CD4-positive, alpha-beta T cell treated with Interleukin-17A for 1 hour (primary cell): ENCODE measurements at places on chromosomes 12 and 14.

DNA sequence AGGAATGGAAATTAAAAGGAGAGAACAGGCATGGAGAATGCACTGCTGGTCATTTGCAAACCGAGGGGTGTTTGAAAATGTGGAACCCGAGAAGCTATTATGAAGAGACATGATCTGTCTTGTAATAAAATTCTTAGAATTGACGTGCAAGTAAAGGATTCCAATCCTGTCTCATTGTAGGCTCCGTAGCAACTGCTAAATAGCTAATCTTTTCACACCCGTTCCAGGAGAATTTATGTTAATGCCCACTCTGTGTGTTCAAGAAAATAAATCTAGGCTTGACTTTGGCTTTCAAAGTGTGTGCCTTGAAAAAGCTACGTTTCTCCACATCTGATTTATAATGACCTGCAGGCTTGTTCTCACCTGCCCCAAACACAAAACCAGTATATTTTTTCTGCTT, 380.9 kb downstream of the GLT1D1 start:
- no peak for DNase-seq

- DNase-seq = no peak
These were observed 230.4 kb downstream of the SSPN start for GRCh38 chr12:26425587-26426260.

- no peak for DNase-seq
These were observed 1.2 kb downstream of the GNPNAT1 start for GRCh38 chr14:52790011-52790755.

GRCh38 chr12:118637767-118638370, 261.5 kb downstream of the SUDS3 start:
- no peak for DNase-seq

GRCh38 chr12:68951652-68952051, 18.7 kb upstream of the CPM start:
- no peak for DNase-seq

GRCh38 chr12:83559650-83560049, 872.9 kb downstream of the TMTC2 start:
- DNase-seq = no peak

DNA sequence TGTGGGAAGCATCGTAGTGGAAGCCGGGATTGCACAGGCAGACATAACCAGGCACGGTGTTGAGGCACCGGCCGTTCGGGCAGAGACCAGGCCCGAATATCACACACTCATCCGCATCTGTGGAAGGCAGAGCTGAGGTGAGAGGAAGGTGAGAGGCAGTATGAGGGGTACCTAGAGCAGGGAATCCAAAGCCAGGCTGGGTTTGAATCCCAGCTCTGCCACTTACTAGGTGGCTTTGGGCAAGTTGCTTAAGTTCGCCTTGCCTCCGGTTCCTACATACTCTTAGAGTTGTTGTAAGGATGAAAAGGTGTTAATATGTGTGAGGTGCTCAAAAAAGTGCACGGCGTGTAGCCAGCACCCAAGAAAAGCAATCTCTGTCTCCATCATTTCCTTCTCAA, 10.4 kb downstream of the ISCA2 start:
- no peak for DNase-seq

- no peak for DNase-seq
These were observed 98.7 kb upstream of the PLXNC1 start for GRCh38 chr12:94049718-94050117.

DNA sequence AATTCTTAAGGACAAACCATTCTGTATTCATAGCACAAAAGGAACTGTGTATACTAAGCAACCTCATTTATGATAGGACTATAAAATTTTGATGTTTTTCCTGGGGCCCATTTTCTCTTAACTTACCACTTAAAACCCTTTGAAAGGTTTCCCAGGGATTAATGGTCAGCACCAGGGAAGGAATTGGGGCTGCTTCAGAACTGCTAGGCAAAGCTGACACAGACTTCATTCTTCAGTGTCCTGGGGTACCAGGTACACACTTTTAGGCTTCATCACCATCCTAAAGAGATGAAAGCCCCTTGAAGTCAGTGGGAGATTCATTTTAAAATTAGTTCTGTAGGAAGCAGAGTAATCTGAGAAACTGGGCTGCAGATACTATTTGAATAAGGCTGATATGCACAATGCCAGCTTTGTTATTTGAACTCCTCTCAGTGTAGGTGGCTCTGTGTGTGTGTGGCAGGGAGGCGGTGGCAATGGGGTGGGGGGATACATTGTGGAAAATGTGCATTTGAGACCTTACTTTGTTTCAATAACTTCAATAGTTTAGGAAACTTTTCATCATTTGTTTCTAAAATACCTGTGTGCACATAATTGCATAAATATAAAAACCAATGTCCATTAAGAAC, 329.3 kb upstream of the DCN start:
- no peak for DNase-seq

GRCh38 chr14:90109858-90110257, 48.1 kb downstream of the KCNK13 start:
- DNase-seq = no peak

GRCh38 chr12:8722286-8722800, 24.6 kb downstream of the RIMKLB start:
- no peak for DNase-seq

- no peak for DNase-seq
These were observed 266.5 kb downstream of the PAWR start for GRCh38 chr12:79424109-79424721.

DNA sequence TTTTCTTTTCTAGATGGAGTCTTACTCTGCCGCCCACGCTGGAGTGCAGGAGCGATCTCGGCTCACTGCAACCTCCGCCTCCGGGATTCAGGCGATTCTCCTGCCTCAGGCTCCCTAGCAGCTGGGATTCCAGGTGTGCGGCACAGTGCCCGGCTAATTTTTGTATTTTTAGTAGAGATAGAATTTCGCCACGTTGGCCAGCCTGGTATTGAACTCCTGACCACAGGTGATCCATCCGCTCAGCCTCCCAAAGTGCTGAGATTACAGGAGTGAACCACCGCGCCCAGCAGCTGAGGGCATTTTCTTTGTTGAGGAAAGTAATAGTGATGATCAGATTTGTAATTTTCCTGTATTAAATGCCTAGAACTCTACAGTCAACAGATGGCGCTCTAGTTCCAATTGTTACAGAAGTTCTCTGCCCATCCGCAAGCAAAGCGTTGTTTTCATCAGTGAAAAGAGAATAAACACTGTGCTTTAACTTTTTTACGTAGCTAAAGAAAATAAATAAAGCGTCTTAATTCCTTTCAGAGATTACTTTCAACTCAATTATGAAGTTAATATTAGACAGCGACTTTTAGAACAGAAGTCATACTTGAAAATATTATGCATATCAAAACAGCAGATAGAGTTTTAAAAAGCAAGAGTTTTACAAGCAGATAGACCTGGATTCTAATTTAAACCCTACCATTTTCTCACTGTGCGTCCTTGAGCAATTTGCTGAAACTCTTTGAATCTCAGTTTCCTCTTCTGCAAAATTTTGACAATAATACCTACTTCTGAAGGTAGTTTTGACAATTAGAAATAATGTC, 335.1 kb downstream of the DUSP6 start:
- DNase-seq = peak; percentile 71

- DNase-seq = no peak
These were observed 17.4 kb upstream of the KRT7 start for GRCh38 chr12:52215587-52216031.

DNA sequence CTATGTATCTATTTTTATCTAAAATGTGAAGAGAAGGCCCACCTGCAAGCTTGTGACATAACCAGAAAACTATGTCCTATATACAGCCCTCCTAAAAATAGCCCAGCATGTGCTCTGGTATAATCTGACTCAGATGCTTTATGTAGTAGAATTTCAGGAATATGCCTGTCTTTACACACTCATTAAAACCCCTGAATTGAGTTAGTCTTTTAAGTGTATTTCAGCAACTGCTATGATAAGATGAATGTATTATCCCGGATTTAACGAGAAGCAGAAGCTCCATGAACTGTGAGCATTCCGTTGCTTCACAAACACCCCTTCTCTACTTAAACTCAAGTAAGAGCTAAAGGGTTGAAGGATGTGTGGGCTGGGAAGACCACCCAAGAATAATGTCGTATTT, 89.9 kb upstream of the PRICKLE1 start:
- DNase-seq = no peak
